Activated CD4-positive, alpha-beta T cell treated with anti-CD3 and anti-CD28 coated beads, Interleukin-2, amount 10 ng/mL, durations not matched to agents 24 days and 14 days (primary cell): ENCODE measurements at places on chromosomes 16 and 17. TPM values are rescaled to one million over a fixed set of nuclear protein-coding genes. Genes with fewer than 3 reads are reported as not detected.

Gene ABCC12
- total RNA-seq: not detected in 2 replicates

Gene COX10
- total RNA-seq: 33.5 and 36.1 TPM in 2 replicates

Gene NT5C3B
- total RNA-seq: 46.2 and 47.3 TPM in 2 replicates

Gene C17orf67
- total RNA-seq: 3.7 and 4.4 TPM in 2 replicates

Gene NACA2
- total RNA-seq: not detected in 2 replicates

Gene BTBD17
- not detected in 2 replicates for total RNA-seq

Gene HAS3
- 0.56 and 0.64 TPM in 2 replicates for total RNA-seq

Gene CBLN1
- not detected in 2 replicates for total RNA-seq

Gene EME1
- 30.7 and 35.4 TPM in 2 replicates for total RNA-seq

Gene KRT14
- not detected in 2 replicates for total RNA-seq

Gene AOC2
- total RNA-seq: 3.3 and 4.2 TPM in 2 replicates

Gene NKD1
- total RNA-seq: 0.77 and 1.7 TPM in 2 replicates

Gene ZNF385C
- 0.16 TPM in 1 of 2 replicates, not detected in the other for total RNA-seq

Gene GDPD1
- total RNA-seq: 1.8 and 2.7 TPM in 2 replicates

Gene C16orf86
- 0.68 and 1.5 TPM in 2 replicates for total RNA-seq

Gene FBXW10
- 0.09 TPM in 2 replicates for total RNA-seq

Gene ZG16
- total RNA-seq: not detected in 2 replicates

Gene SLC43A2
- 2.8 and 3.4 TPM in 2 replicates for total RNA-seq

Gene KCNH4
- total RNA-seq: 1.6 and 2.3 TPM in 2 replicates

Gene DPEP3
- total RNA-seq: not detected in 2 replicates

Gene RMI2
- total RNA-seq: 63.8 and 65.6 TPM in 2 replicates

Gene SPEM2
- total RNA-seq: not detected in 2 replicates

Gene CIBAR2
- not detected in 2 replicates for total RNA-seq

Gene KRTAP2-2
- not detected in 2 replicates for total RNA-seq

Gene TP53TG3B
- not detected in 2 replicates for total RNA-seq

Gene TMEM235
- total RNA-seq: not detected in 2 replicates
